ENCODE measurements at places on chromosomes 5 and 9.

- no peak for DNase-seq
Measured at GRCh38 chr5:56649569-56649968, 165.8 kb upstream of the MAP3K1 start.

GRCh38 chr5:29642601-29643000 is 1550.9 kb upstream of the CDH6 start:
- no peak for DNase-seq

DNA sequence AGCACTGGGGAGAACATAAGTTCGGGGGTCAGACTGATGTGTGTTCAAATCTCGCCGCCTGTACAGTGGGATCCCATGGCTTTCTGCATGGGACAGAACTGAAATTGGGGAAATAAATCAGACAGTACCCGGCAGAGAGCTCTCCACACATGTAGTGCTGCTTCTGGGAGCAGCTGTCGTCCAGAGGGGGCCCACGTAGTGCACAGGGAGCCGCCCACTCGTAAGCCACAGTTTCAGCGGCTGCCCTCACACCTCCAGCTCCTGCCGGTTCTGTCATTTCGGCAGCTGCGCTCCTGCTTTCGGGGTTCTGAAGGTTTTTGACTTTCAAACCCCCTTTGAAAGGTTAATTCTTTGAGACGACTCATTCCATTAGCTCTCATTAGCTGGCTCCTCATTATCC is 83.1 kb downstream of the OLFM1 start:
- DNase-seq = no peak

GRCh38 chr5:57871496-57871895 is 388.9 kb upstream of the ACTBL2 start:
- no peak for DNase-seq

DNA sequence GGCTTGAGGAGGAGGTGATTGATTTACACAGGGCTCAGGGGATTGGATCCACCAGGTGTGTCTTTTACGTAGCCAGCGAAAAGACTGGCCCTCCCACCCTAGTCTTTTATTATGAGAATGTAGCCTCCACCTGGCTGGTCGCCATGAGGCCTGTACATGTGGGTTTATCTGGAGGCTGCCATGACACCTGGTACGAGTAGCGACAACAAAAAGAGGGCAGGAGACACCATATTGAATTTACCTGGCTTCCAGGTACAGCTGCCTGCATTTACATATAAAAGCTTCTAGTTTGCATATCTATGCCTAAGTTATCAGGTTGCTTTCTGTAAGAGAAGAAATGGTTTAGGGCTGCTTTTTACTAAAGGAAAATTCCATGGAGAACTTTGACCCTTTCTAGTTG is 1173.7 kb upstream of the SEMA6A start:
- DNase-seq = no peak

DNA sequence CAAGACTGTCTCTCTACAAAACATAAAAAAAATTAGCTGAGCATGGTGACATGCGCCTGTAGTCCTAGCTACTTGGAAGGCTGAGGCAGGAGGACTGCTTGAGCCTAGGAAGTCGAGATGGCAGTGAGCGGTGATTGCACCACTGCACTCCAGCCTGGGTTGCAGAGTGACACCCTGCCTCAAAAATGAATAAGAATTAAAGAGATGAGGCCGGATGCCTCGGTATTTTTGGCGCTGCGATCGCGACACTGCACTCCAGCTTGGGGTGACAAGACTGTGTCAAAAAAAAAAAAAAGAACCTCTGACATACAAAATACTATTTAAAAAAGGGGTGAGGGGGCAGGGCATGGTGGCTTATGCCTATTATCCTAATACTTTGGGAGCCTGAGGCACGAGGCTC is 7.3 kb downstream of the GPBP1 start:
- DNase-seq = no peak

- DNase-seq = no peak
Measured at GRCh38 chr9:123318202-123318601, 37.8 kb upstream of the CRB2 start.

DNA sequence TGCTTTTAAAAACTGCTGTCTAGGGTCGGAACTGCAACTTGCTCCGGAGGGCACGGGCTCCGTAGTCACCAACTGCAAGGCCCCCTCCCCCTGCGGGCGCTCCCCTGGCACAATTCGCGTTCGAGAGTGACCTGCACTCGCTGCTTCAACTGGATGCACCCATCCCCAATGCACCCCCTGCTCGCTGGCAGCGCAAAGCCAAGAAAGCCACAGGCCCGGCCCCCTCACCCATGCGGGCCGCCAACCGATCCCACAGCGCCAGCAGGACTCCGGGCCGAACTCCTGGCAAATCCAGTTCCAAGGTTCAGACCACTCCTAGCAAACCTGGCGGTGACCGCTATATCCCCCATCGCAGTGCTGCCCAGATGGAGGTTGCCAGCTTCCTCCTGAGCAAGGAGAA is 64.2 kb upstream of the GAS1 start:
- DNase-seq = no peak

GRCh38 chr9:120152295-120152694 is 427.7 kb downstream of the CDK5RAP2 start:
- DNase-seq = no peak

DNA sequence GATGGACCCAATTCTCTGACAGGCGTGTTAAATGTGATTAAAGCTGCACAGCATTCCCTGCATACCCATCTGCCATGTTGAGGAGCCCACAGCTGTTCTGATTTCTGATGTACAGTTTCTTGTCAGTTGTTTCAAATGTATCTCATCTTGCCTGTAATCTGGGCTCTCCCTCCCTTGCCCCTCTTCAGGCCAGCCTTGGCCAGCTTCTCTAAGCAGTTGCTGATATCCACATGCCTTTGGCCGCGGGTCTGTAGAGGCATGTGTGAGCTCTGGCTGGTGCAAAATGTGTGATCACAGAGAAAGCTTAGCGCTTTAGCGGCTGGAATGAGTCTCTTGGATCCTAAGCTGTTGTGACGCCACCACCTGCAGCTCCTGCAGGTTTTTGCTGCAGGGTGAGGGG is 332.0 kb downstream of the MLLT3 start:
- DNase-seq = no peak

DNA sequence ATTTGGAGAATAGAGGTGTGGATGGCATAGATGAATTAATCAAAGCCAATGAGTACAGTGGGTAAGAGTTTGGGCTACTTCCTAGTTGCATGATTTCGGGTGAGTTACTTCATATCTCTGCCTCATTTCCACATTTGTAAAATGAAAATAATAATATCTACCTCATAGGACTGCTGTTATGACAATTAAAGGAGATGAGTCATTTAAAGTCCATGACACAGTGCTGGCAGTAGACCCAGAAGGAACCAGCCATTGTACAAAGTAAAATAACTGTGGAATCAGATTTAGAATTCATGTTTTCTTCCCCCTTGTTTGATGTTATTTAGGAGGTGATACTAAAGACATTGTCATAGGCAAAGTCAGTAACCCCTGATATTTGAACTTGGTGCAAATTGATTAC is 139.5 kb upstream of the SLC27A6 start:
- no peak for DNase-seq

DNA sequence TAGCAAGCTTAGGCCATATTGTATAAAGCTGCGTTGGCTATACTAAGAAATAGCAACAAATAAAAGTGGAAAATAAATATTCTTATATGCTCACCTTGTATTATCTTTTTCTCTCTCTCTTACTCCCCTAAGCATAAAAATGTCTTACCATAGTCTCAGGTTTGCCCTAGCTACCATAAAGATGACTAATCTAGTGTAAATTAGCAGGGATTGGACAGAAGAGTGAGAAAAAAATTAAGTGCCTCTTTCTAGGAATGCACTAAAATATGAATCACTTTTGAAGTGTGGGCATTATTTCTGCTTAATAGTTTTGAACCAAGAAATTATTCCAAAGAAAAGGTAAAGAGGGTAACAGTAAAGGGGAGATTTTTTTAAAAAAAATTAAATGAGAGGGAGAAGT is 201.3 kb downstream of the HINT1 start:
- DNase-seq = no peak

GRCh38 chr5:112293587-112293986 is 125.5 kb downstream of the EPB41L4A start:
- DNase-seq = no peak

DNA sequence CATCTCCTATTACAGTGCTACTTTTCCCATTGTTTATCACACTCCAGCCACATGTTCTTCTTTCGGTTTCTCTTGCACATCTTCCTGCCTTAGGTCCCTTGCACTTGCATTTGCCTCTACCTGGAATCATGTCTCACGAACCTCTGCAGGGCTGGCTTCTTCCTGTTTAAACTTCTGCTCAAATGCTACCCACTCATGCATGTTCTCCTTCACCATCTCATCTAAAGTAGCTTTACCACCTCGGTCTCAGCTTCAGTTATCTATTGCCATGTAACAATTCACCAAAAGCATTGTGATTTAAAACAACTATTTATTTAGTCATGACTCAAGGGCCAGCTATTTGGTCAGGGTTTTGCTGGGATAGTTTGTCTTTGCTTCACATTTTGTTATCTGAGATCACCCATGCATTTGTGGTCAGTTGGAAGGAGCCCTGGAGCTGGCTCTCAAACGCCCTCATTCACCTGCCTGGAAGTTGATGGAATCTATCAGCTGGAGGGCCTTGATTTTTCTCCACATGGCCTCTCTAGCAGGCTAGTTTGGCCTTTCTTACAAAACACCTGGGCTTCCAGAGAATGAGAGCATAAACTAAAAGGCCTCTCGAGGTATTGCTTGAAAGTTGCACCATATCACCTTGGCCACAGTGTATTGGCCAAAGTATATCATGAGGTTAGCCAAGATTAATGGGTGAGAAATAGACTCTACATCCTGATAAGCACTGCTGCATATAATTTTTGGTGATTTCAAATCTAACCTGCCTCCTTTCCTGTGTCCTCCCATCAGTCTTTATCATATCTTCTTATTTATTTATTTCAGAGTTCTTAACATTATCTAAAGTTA is 21.4 kb downstream of the SPINK1 start:
- no peak for DNase-seq

DNA sequence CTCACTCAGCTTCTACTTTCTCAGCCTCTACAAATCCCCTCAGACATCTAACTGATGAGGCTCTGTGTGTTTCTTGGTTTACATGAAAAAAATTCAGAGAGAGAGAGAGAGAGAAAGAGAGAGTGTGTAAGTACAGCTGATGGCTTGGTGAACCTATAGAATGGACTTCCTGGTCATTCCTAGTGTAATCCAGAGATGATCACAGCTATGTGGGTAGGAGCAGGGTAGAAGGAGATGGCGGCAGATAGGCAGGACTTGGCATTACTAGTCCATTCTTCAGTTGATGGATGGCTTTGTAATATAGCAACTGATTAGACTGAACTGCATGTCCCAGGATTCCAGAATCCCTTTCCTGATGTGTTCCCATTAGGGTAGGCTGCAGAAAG is 429.3 kb upstream of the CLINT1 start:
- DNase-seq = no peak

- DNase-seq = no peak
Measured at GRCh38 chr5:154359221-154359573, 86.6 kb upstream of the SAP30L start.

DNA sequence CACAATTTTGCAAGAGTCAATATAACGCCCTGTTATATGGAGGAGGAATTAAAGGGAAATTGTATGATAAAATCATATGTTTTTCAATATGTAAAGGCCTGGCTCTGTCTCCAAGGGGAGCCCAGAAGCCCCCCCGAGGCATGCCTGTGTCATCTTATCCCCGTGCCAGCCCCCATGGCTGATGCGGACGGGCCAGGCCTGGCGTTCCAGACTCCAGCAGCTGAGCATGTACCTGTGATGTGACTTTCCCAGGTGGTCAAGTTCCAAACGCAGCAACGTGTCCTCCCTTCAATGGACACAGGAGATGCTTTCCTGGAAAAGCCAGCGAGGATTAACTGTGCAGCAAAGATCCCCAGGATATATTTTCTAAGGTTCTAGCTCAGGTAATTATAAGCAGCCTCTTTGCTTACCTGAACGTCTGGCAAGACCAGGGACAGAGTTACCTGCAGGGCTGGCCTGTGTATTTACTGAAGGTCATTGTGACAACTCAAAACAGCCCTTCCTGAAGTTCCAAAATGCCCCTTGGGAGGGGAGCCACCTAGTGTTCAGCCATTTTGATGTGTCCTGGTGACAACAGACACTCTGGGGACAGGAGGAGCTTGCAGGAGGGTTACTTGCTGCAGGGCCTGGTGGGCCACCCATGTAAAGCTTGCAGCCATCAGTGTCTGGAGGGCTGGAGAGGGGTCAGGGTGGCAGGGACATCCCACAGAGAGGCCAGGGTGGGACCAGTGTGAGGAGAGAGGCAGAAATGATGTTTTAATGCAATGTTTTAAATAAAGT is 53.3 kb upstream of the RNU6ATAC start:
- no peak for DNase-seq

All from tibial artery (tissue), 4 donors.